ENCODE measurements at places on chromosomes 1 and 21. TPM values are rescaled to one million over a fixed set of nuclear protein-coding genes. Genes with fewer than 3 reads are reported as not detected.

INAVA gene
- 292 TPM for total RNA-seq

ADAM30 gene
- total RNA-seq, result not detected

TSPAN2 gene
- 7.8 TPM for total RNA-seq

GSTM1 gene
- total RNA-seq, result 16.3 TPM

CD2 gene
- not detected for total RNA-seq

KIF26B gene
- 19.6 TPM for total RNA-seq

ANGPTL1 gene
- total RNA-seq, result not detected

CLCA1 gene
- not detected for total RNA-seq

S100B gene
- total RNA-seq, result not detected

TTC39A gene
- total RNA-seq, result 30.9 TPM

PER3 gene
- total RNA-seq, result 3.8 TPM

CD5L gene
- total RNA-seq, result not detected

CYP4Z1 gene
- not detected for total RNA-seq

All from kidney epithelial cell (primary cell).